Karpas-422 (cell line): ENCODE measurements at places on chromosomes 6 and 20. TPM values are rescaled to one million over a fixed set of nuclear protein-coding genes. Genes with fewer than 3 reads are reported as not detected.

The PLTP gene
- total RNA-seq: 19.8 and 29.0 TPM in 2 replicates

The KCNQ2 gene
- total RNA-seq: not detected in 2 replicates

The FLRT3 gene
- not detected in 2 replicates for total RNA-seq

The SIRPB2 gene
- not detected in 2 replicates for total RNA-seq
